ENCODE measurements at places on chromosomes 13 and 19. TPM values are rescaled to one million over a fixed set of nuclear protein-coding genes. Genes with fewer than 3 reads are reported as not detected.

ZNF729 gene
- not detected for total RNA-seq

DIAPH3 gene
- total RNA-seq, result 7.8 TPM

RASAL3 gene
- total RNA-seq, result not detected

TGFBR3L gene
- 1.6 TPM for total RNA-seq

GPC6 gene
- total RNA-seq, result 4.9 TPM

LYPD3 gene
- total RNA-seq, result 0.27 TPM

FCER2 gene
- total RNA-seq, result not detected

OR7D2 gene
- total RNA-seq, result not detected

GPR180 gene
- total RNA-seq, result 3.5 TPM

UFM1 gene
- total RNA-seq, result 26.3 TPM

LILRB4 gene
- total RNA-seq, result not detected

PLPP2 gene
- 109 TPM for total RNA-seq

GRIK5 gene
- 0.48 TPM for total RNA-seq

ERICH6B gene
- total RNA-seq, result not detected

DENND1C gene
- total RNA-seq, result 0.25 TPM

CEACAM16 gene
- total RNA-seq, result 0.08 TPM

CD70 gene
- total RNA-seq, result 24.9 TPM

NRTN gene
- total RNA-seq, result 1.4 TPM

SPRED3 gene
- total RNA-seq, result 2.6 TPM

KASH5 gene
- not detected for total RNA-seq

SEMA6B gene
- total RNA-seq, result 5.8 TPM

LACC1 gene
- 3.1 TPM for total RNA-seq

CLEC17A gene
- not detected for total RNA-seq

ZNF837 gene
- 1.7 TPM for total RNA-seq

CACNG7 gene
- 8.0 TPM for total RNA-seq

TPTE2 gene
- not detected for total RNA-seq

FBXO17 gene
- 73.3 TPM for total RNA-seq

KLK3 gene
- total RNA-seq, result not detected

CEACAM4 gene
- not detected for total RNA-seq

CLDND2 gene
- total RNA-seq, result 3.7 TPM

CLIP3 gene
- 0.74 TPM for total RNA-seq

KLK4 gene
- not detected for total RNA-seq

DPF1 gene
- 5.0 TPM for total RNA-seq

RFX1 gene
- total RNA-seq, result 4.3 TPM

ZNF492 gene
- total RNA-seq, result not detected

KCNJ14 gene
- 1.1 TPM for total RNA-seq

BRSK1 gene
- total RNA-seq, result 3.1 TPM

VAV1 gene
- total RNA-seq, result 6.8 TPM

BCAM gene
- total RNA-seq, result 70.1 TPM

THOP1 gene
- total RNA-seq, result 94.1 TPM

SAE1 gene
- 197 TPM for total RNA-seq

ZSCAN4 gene
- not detected for total RNA-seq

Data from A549 treated with Hydrocortisone at 1 μM for 4 hours (cell line).